ENCODE measurements at places on chromosomes 11 and 22. TPM values are rescaled to one million over a fixed set of nuclear protein-coding genes. Genes with fewer than 3 reads are reported as not detected.
A peak's percentile ranks its signal among the peaks of the same experiment; 100 is the strongest.

- no peak for DNase-seq
Measured at GRCh38 chr11:78727816-78728215, 153.2 kb upstream of the NARS2 start.

- DNase-seq, result no peak
Measured at GRCh38 chr11:20056950-20057943, 103.0 kb downstream of the DBX1 start.

DNA sequence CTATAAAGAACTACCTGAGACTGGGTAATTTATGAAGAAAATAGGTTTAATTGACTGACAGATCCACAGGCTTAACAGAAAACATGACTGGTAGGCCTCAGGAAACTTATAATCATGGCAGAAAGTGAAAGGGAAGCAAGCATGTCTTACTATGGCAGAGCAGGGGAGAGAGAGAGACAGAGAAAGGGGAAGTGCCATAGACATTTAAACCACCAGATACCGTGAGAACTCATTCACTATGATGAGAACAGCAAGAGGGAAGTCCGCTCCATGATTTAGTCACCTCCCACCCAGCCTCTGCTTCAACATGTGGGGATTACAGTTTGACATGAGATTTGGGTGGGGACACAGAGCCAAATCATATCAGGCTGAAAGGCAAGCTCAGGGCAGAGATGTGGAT is 327.1 kb upstream of the DDI1 start:
- peak; percentile 83 for DNase-seq

The SELENOH gene
- total RNA-seq, result 112 TPM

The CADM1 gene
- total RNA-seq, result not detected

The MUC2 gene
- total RNA-seq, result not detected
